ENCODE measurements at places on chromosomes 12 and 14.

DNA sequence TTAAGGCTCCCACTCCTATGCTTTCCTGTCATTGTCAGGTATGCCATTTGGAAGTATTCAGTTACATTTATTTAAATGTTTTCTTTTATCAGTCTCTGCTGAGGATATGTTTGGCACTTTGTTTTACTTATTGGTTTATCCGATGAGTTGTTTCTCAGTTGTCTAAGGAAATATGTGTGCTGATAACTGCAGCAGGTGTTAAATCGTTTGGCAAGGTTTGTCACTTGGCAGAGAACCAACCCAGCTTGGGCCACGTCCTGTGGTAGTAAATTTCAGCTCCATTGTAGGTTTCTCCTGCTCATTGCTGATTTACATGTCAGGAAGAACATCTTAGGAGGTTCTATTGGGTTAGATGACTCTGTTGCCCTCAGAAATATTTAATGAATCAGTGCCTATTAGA, 22.0 kb upstream of the MGST1 start:
- DNase-seq: no peak

DNA sequence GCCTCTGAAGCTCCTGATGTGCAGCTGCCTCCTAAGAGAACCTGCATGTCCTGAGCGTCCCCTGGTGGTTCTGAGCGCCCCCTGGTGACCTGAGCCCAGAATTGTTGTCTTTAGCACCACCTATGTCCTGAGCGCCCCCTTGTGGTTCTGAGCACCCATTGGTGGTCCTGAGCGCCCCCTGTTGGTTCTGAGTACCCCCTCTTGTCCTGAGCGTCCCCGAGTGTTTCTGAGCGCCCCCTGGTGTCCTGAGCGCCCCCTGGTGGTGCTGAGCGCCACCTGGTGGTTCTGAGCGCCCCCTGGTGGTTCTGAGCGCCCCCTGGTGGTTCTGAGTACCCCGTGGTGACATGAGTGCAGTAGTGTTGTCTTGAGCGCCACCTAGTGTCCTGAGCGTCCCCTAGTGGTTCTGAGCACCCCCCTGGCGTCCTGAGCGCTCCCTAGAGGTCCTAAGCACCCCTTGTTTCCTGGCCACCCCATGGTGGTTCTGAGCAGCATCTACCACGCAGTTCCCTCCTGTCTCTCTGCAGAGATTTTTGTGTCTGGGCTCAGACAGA, 782.5 kb downstream of the TMEM121 start:
- no peak for DNase-seq

GRCh38 chr12:106020736-106021135, 118.0 kb downstream of the NUAK1 start:
- no peak for DNase-seq

- no peak for DNase-seq
Observed at GRCh38 chr12:89817501-89818226, 109.0 kb upstream of the ATP2B1 start.

- DNase-seq: no peak
Observed at GRCh38 chr12:6555018-6555691, 687 bp downstream of the IFFO1 start.

- no peak for DNase-seq
Observed at GRCh38 chr12:14959916-14960496, 1.4 kb downstream of the ARHGDIB start.

- DNase-seq: peak; percentile 92
Observed at GRCh38 chr12:51886021-51886710, 1.7 kb upstream of the ANKRD33 start.

DNA sequence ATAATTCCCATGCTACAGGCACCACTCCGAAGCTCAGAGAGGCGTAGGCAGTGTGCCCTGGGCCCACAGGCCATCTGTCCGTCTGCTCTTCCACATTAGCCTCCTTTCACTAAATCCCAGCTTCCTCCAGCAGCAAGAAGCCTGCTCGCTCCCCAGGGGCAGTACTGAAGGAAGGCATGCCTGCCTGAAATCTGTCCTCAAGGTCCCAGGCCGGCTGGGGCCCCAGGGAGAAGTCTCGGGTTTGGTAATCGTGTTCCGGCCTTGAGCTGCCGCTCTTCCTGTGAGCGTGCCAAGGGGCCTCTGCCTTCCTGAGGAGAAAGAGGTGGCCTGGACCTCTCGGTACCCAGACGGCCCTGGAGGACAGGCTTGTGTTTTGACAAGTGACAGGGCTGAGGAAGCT, 15.2 kb upstream of the DLK1 start:
- no peak for DNase-seq

DNA sequence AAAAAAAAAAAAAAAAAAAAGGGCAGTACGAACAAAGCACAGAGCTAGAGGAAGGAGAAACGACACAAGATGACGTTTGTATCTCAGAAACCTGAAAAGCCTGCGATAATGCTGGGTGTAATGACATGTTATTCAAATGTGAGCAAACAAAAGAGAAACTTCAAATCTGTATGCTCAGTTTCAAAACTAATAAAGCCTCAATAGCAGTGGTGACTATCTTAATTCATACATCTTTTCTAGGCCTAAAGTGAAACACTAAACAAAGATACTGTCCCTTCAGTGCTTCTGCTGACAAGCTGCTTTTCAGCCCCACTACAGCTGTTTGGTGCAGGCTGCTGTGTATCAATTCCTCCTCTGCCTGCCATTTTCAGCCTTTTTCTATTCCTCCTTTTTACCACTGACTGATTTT, 15.8 kb downstream of the ITPR2 start:
- no peak for DNase-seq

GRCh38 chr14:93950948-93951634, 23.9 kb downstream of the FAM181A start:
- DNase-seq: no peak

DNA sequence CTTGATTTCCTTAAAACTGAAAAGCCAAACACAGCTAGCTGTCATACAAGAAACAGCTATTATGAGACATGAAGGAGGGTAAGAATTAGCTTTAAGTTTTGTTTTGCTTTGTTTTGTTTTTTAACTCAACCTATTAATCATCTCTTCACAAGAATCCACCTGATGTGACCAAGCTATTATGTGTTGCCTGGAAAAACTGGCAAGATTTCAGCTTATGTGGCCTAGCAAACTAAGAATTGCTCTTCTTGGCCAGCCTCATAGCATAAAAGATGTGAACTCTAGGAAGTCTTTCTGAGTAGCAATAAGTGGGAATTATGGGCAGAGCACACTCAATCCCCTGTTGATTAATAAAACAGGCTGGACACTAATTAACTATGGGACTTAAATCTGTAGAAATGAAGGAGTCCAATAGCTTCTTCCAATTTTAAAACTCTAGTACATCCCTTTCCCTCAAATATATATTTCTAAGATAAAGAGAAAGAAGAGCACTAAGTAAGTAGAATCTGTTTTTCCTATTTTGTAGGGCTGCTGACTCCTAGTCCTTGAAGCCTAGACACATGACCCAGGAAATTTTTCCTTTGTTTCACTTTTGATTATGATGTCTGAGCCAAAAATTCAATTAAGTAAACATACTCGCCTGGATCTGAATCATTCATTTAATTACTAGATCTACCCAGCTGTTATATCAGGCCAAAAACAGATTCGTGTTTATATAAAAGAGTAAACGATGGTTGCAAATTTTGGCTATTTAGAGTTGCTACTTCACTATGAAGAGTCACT, 75.7 kb downstream of the GTF2A1 start:
- no peak for DNase-seq

GRCh38 chr12:115569345-115570068, 708.0 kb downstream of the MED13L start:
- no peak for DNase-seq

DNA sequence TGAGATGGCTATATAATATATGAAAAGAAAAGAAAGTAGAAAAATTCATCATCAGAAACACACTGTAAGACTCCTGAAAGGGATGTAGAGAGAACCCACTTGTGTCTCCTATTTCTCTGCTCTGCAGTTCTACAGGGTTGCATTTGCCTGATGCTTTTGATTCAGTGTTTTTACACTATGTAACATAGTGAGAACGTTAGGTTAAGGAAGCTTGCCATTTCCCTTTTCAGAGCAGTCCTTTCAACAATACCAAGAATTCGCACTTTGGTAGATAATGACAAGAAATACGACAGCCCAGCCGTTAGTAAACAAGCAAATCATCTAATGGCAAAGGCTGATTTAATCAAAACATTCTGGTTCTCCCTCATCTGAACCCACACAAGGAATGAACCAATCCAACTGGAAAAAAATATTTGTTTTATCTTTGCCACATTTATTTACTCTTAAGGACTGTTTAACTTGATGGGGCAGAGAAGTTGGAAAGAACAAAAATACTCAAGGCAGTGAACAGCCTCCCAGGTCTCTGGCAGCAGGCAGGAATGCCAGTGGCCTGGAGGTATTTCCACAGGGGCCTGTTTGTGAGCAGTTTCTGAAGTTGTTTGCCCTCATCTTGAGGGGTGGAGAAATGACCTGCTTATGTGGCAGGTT, 30.8 kb upstream of the SOCS2 start:
- DNase-seq: no peak

GRCh38 chr14:100654814-100655740, 67.9 kb upstream of the BEGAIN start:
- no peak for DNase-seq

DNA sequence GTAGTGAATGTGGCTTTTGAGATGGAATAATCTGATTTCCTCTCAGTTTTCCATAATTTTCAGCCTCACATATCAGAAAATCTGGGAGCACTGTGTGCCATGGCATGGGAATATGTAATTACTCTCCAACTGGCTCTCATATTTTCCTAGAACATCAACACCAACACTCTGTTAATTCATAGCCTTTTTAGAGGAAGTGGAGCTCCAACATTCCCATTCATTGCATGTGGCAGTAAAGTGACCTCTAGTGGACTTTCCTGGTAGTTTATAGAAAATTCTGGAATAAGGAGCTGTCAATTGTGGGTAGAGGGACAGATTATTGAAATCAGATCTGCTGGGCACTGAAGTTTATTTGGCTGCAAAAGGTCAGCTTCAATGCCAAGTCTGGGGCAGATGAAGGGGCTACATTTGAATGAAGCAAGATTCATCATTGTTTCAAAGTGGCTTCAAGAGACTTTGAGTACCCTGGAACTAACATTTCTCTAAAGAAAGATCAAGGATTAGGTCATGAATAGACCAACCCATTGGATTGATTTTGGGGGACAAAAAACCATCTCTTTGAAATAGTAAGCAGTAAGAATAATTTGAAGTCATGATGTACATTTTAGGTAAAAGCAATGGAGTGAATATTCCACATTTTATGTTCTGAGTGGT, 23.6 kb upstream of the USP44 start:
- peak; percentile 37 for DNase-seq

DNA sequence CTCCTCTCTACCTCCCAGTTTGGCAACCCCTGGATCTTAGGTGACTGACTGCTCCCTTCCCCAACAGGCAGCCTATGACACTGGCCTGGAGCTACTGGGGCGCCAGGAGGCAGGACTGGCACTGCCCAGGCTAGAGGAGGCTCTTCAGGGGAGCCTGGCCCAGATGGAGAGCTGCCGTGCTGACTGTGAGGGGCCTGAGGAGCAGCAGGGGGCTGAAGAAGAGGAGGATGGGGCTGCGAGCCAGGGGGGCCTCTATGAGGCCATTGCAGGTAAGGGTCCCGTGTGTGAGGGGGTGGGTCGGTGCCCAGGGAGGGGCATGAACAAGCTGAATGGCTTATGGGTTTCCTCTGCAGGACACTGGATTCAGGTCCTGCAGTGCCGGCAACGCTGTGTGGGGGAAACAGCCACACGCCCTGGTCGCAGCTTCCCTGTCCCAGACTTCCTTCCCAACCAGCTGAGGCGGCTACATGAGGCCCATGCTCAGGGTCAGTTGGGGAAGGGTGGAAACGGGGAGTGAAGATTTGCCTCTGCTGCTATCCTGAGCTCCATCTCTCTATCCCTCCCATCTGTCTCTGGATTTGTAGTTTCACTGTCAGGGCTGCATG, 2.2 kb downstream of the P3H3 start:
- DNase-seq: no peak

GRCh38 chr14:37623426-37623951, 28.1 kb downstream of the TTC6 start:
- peak; percentile 75 for DNase-seq

- peak; percentile 66 for DNase-seq
Observed at GRCh38 chr12:47837190-47838171, 17.8 kb upstream of the HDAC7 start.

DNA sequence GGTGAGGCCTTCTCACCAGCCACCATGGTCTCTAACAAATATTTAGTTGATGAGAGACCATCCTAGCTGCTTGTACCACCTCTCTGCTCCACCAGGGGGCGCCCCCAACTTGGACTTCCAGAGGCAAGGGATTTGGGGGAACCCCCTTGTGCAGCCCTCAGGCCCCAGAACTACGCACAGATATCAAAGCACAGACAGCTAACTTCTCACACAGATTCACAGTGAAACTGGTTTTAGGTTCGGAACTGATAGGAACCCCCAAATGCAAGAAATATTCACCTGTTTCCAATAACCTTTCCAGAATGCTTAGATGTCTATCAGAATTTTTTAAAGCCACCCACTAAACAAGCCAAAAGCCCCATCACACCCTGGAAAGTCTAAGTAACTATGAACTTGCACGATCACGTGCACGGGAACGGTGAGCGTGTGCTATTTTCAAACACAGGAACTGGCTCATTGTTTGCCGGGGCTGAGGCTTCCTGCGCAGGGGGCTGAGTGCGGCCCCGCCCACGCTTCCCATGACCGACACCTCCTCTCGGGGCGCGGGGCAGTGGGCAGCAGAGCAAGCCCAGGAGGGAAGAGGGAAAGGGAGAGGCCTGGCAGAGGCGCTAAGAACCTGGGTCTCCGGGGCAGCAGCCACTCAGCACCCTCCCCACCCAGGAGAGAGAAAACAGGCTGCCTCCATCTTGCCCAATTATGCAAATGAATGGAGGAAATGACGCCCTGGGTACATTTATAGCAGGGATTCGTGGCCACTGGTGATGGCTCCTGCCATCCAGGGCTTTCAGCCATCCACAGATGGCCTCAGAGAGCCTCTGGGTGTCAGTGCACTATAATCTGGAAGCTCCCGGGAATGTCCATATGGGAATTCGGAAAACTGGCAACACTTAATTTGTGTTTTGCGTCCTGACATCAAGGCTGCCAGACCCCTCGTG, 79.4 kb upstream of the GPR68 start:
- DNase-seq: peak; percentile 60

GRCh38 chr14:59236195-59236594, 47.7 kb downstream of the DAAM1 start:
- no peak for DNase-seq

GRCh38 chr14:39452680-39453079, 20.4 kb upstream of the FBXO33 start:
- no peak for DNase-seq

DNA sequence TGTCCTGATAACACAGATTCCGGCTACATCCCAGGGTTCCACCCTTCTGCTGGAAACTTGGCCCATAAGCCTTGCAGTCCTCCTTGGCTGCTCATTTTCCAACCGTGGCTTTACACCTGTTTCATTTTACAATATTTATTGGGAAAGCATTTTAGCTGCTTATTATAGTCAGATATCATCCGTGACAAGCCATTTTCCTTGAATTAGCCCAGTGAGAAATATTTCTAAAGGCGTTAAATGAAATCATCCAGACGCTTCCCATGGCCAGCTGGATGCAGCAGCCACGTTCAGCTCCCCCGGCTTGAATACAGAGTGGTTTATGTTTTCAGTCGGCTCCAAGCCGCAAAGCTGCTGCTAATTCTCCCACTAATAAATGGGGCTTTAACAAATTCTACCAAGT, 245.0 kb upstream of the PELI2 start:
- no peak for DNase-seq

GRCh38 chr14:81269100-81269978, 48.6 kb upstream of the GTF2A1 start:
- peak; percentile 60 for DNase-seq

Measured in fibroblast of skin of abdomen (primary cell).